ENCODE measurements at places on chromosomes 12 and 14. TPM values are rescaled to one million over a fixed set of nuclear protein-coding genes. Genes with fewer than 3 reads are reported as not detected.

The FITM1 gene
- not detected for total RNA-seq

The HEBP1 gene
- total RNA-seq, result 39.2 TPM

The KRT81 gene
- 204 TPM for total RNA-seq

The COA8 gene
- 21.0 TPM for total RNA-seq

The CCDC38 gene
- total RNA-seq, result not detected

The MAP3K9 gene
- total RNA-seq, result 22.0 TPM

Data from lower leg skin (tissue), 4 donors.